Activated CD8-positive, alpha-beta T cell treated with anti-CD3 and anti-CD28 coated beads, Interleukin-2, amount 10 ng/mL, durations not matched to agents 7 days and 5 days (primary cell): ENCODE measurements at places on chromosomes 4 and X.

GRCh38 chr4:113646442-113646822 is 115.1 kb downstream of the CAMK2D start:
- no peak for DNase-seq

DNA sequence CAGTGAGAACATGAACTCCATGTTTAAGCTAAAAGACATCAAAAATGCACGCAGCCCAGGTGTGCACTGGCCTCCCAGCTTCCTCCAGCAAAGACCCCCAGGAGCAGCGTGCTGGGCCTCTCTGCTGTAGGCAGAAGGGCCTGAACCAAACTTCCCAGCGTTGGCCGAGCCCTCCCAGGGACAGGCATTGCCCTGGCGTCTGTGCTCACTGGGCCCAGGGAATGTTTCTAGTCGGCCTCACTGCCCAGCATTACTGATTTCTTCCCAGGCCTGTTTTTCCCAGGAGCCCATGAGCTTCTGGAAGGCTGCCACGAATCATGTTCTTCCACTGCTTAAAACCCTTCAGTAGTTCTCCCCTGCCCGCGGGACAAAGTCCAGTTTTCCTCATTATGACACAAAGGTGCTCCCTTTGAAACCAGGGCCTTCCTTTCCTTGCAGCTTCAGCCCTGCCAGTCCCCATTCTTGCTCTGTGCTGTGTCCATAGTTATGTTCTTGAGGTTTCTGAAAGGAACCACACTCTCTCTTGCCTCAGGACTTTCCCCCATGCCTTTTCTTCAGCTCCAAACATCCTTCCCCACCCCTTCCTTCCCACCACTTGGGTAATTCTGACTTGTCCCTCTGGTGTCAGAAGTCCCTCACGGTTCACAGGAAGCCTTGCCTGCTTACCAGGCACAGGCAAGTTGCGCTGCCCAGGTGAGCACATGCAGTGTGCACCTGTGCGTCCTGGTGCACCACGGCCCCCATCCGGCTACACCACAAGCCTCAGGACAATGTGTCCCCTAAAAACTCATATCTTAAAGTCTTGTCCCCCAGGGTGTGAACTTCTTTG is 93.4 kb upstream of the ENPP6 start:
- DNase-seq: peak; percentile 20

GRCh38 chr4:8350841-8351461 is 81.4 kb downstream of the HTRA3 start:
- no peak for DNase-seq

GRCh38 chr4:174775366-174775765 is 53.7 kb downstream of the GLRA3 start:
- no peak for DNase-seq

- no peak for DNase-seq
These were observed 157.1 kb upstream of the LNX1 start for GRCh38 chr4:53748328-53748772.
